B cell (primary cell): ENCODE measurements at places on chromosomes 3 and 15. TPM values are rescaled to one million over a fixed set of nuclear protein-coding genes. Genes with fewer than 3 reads are reported as not detected.

DNA sequence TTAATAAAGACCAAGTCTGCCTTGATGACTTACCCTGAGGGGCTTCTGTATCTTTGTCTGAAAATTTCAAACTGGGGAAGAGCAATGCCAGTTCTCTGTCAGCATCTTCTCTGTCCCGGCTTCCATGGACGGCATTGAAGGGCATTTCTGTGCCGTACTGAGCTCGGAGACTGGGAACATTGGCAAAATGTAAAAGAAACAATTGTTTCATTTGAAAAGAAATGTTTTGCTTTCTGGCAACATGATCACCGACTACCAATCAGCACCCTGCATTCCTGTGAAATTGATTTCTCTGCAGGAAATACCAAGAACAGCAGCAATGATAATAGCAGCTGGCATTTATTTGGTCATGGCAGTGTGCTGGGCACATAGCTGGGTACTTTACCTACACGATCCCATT, 26.2 kb downstream of the NME9 start:
- H3K4me3 ChIP-seq = no peak overlapping the region
- H3K36me3 ChIP-seq = no peaks in the 10 kb centered on the region

DNA sequence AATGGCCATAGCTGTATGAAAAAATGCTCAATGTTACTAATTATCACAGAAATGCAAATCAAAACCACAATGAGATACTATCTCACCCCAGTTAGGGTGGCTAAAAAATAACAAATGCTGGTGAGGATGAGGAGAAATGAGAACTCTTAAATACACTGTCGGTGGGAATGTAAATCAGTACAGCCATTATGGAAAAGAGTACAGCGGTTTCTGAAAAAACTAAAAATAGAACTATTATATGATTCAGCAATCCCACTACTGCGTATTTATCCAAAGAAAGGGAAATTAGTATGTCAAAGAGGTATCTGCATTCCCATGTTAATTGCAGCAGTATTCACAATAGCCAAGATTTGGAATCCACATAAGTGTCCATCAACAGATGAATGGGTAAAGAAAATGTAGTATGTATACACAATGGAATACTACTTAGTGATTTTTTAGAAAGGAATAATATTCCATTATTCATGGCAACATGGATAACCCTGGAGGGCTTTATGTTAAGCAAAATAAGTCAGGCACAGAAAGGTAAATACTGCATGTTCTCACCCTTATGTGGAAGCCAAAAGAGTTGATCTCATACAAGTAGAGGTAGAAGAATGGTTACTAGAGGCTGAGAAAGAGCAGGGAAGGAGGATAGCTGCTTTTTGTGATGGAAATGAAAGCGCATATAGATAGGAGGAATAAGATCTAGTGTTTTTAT, 35.0 kb downstream of the SERP1 start:
- H3K27me3 ChIP-seq = no peaks in the 10 kb centered on the region
- no peaks in the 10 kb centered on the region for H3K36me3 ChIP-seq
- DNase-seq = no peak
- no peak overlapping the region for H3K4me3 ChIP-seq

Gene MCF2L2
- total RNA-seq = 1.5 and 1.6 TPM in 2 replicates

- H3K27ac ChIP-seq = no peak overlapping the region
- H3K4me1 ChIP-seq = peaks cover 59% of the 10 kb centered on the region
- H3K4me3 ChIP-seq = no peak overlapping the region
- DNase-seq = no peak
- H3K36me3 ChIP-seq = no peaks in the 10 kb centered on the region
These were observed 15.2 kb downstream of the GNAI2 start for GRCh38 chr3:50251220-50251619.
